Aorta (tissue), 5 donors: ENCODE measurements at places on chromosomes 12 and 14.

DNA sequence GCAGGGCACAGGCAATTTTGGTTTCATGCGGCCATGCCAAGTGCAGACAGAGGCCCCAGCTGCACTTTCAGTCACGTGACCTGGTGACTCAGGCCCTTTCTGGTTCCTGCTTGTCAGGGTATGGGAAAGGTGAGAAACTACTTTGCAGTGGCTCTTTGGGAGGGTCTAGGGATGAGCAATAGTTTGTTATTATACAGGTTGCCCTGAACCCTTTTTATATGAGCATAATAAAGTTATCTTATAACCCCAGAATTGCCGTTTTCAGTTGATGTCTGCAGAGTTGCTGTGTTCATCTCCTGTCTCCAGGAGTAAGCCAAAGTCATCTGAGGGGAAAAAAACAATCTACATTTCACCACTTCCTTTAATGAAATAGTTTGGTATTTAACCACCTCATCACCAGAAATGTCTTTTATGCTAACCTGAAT, 30.9 kb upstream of the EMP1 start:
- H3K27me3 ChIP-seq: no peaks in the 10 kb centered on the region
- peak; percentile 83 for DNase-seq
- no peaks in the 10 kb centered on the region for H3K36me3 ChIP-seq
- H3K27ac ChIP-seq: no peak overlapping the region
- H3K4me3 ChIP-seq: no peak overlapping the region

DNA sequence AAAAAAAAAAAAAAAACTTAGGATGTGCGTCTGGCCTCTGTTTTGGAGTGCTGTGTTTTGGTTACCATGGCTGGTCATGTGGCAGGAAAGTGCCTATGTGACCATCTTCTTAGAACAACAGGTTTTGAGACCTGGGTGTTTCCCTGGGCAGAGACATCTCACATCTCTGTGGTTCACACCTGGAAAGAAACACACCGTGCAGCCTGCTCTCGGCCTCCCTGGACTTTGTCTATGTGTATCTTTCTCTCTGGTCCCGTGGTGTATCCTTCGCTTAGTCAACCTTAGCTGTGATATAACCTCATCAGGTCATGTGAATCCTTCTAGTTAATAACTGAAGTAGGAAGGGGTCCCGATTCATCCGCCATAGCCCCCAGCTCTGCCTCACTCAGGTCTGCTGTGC, 22.6 kb downstream of the ACADS start:
- H3K4me3 ChIP-seq: no peak overlapping the region
- no peaks in the 10 kb centered on the region for H3K36me3 ChIP-seq
- H3K4me1 ChIP-seq: no peaks in the 10 kb centered on the region

- no peak overlapping the region for H3K27ac ChIP-seq
- DNase-seq: no peak
- H3K4me3 ChIP-seq: no peak overlapping the region
- no peaks in the 10 kb centered on the region for H3K4me1 ChIP-seq
- H3K27me3 ChIP-seq: no peaks in the 10 kb centered on the region
- no peaks in the 10 kb centered on the region for H3K36me3 ChIP-seq
Observed at GRCh38 chr14:95686935-95687334, 709 bp downstream of the TCL1B start.

- no peaks in the 10 kb centered on the region for H3K36me3 ChIP-seq
- peaks cover 3% of the 10 kb centered on the region for H3K4me1 ChIP-seq
- H3K27me3 ChIP-seq: no peaks in the 10 kb centered on the region
Observed at GRCh38 chr14:70359076-70359424, 433 bp downstream of the COX16 start.

DNA sequence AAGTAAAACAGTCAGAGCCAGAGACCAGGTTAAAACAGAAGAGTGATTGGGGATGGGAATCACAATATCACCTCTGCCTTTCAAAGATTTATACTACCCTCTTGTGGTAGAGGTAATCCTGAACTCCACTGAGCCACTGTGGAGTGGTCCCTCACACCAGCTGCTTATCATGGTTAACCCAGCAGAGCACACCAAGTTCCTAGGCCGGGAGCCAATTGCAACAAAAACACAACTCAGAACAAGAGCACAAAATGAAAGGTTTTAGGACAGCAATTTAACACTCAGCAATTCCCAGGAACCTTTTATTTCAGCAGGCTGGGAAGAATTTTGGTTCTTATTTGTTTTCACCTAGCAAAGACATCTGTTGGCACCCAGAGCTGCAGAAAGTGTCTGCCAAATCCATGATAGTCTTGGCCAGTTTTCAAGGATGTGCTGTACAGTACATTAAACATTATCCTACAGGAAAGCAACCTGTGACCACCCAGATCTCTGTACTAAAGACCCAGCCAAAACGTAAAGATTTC, 220.5 kb upstream of the ATXN7L3B start:
- H3K27me3 ChIP-seq: no peaks in the 10 kb centered on the region
- no peaks in the 10 kb centered on the region for H3K36me3 ChIP-seq
- no peak overlapping the region for H3K4me3 ChIP-seq
- no peaks in the 10 kb centered on the region for H3K4me1 ChIP-seq
- no peak for DNase-seq

DNA sequence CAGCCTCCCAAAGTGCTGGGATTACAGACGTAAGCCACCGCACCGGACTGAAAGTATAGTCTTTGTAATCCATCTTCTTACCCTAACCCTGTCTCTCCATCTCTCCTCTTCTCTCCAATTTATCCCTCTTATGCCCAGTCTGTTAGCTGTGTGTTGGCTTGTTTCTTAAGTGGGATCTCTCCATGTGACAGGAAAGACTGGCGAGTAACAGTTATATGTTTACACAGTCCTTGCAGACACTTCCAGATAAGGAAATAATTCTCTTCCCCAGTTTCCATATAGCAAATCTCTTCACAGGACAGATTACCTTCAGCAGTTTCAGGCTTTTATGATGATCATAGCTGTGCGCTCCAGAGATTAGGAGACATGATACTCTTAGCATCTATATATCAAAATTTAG, 16.0 kb upstream of the DIP2B start:
- no peak overlapping the region for H3K27ac ChIP-seq
- H3K36me3 ChIP-seq: no peaks in the 10 kb centered on the region
- no peak overlapping the region for H3K4me3 ChIP-seq
- no peaks in the 10 kb centered on the region for H3K4me1 ChIP-seq
- no peaks in the 10 kb centered on the region for H3K27me3 ChIP-seq

DNA sequence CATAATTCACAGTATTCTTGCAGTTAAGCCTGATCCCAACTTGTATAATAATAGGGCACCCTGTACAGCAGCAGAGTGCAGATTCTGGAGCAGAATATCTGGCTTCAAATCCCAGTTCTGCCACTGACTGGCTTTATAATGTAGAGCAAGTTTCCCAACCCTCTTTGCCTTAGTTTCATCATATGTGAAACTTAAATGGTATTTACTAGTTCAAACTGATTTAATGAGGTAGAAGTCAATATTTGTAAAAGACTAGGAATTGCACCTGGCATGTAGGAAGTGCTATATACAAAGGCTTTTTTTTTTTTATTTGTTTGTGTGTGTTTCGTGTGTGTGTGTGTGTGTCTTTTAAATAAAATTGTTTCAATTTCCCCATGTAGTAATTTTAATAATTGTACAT, 125.9 kb downstream of the CCER1 start:
- no peak for DNase-seq
- no peaks in the 10 kb centered on the region for H3K4me1 ChIP-seq
- H3K4me3 ChIP-seq: no peak overlapping the region
- no peaks in the 10 kb centered on the region for H3K36me3 ChIP-seq
- no peak overlapping the region for H3K27ac ChIP-seq
- no peaks in the 10 kb centered on the region for H3K27me3 ChIP-seq

DNA sequence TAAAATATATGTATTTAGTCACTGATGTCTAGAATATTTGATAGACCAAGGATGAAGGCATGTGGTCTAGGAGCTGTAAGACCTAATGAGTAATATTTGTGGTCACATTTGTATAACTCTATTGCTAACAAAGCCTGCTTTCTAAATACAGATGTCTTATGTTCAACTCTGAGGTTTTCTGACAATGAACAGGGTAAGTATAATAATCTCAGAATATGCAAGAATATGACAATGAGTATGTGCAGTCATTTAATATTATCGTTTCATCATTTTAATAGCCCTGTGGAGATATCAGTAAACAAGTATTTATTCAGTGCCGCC, 389.6 kb downstream of the LRIG3 start:
- no peak overlapping the region for H3K27ac ChIP-seq
- no peak overlapping the region for H3K4me3 ChIP-seq
- peaks cover 2% of the 10 kb centered on the region for H3K4me1 ChIP-seq
- no peaks in the 10 kb centered on the region for H3K27me3 ChIP-seq
- DNase-seq: no peak

DNA sequence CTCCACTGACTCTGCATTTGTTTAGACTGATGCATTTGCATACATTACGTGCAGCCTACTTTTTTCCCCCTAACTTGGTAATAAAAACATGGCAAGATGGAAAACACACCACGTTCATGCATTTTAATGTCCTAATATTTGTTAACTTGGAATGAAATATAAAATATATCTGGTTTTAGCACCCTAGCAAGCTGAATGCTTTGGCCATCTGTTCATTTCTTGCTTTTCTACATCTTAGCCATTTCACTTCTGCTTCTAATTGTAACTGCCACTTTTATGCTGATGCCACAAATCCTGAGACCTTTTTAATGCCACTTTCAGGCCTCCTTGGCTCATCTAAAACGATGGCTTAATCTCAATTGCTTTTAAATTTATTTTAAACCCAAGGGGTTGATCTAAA, 177.7 kb upstream of the RASSF8 start:
- no peak for DNase-seq
- no peak overlapping the region for H3K4me3 ChIP-seq
- H3K27me3 ChIP-seq: no peaks in the 10 kb centered on the region
- H3K36me3 ChIP-seq: no peaks in the 10 kb centered on the region
- no peaks in the 10 kb centered on the region for H3K4me1 ChIP-seq
- H3K27ac ChIP-seq: no peak overlapping the region

DNA sequence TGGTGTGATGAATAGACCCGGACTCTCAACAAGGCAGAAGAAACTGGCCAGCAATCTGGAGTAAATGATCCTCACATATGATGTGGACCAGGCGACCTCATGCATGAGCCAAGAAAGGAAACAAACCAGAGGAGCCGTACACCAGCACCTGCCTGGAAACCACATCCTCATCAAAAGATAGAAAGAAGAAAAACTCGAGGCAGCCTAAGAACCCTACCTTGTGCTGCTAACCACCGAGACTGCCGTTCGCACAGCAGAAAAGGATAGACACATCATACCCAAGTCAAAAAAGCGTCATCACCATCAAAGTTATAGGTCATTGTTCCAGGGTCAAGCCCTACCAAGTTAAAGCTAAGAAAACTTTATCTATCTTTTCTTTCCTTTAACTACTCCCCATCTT, 66.7 kb downstream of the RESF1 start:
- H3K4me3 ChIP-seq: no peak overlapping the region
- H3K27me3 ChIP-seq: no peaks in the 10 kb centered on the region
- H3K36me3 ChIP-seq: no peaks in the 10 kb centered on the region
- no peaks in the 10 kb centered on the region for H3K4me1 ChIP-seq
- no peak overlapping the region for H3K27ac ChIP-seq
- DNase-seq: no peak
